ENCODE measurements at places on chromosomes 6 and 20. TPM values are rescaled to one million over a fixed set of nuclear protein-coding genes. Genes with fewer than 3 reads are reported as not detected.

- H3K27ac ChIP-seq: no peak overlapping the region
- H3K4me1 ChIP-seq: no peaks in the 10 kb centered on the region
- H3K4me3 ChIP-seq: no peak overlapping the region
- H3K27me3 ChIP-seq: no peaks in the 10 kb centered on the region
- H3K36me3 ChIP-seq: no peaks in the 10 kb centered on the region
Measured at GRCh38 chr6:20058912-20059311, 153.4 kb downstream of the MBOAT1 start.

Gene TM9SF4
- 13.6 TPM for total RNA-seq

Gene NRSN1
- total RNA-seq: 0.05 TPM

Gene FAM162B
- 2.5 TPM for total RNA-seq

Gene RAET1E
- 0.05 TPM for total RNA-seq

- no peak overlapping the region for H3K4me3 ChIP-seq
- H3K27me3 ChIP-seq: no peaks in the 10 kb centered on the region
- DNase-seq: no peak
Measured at GRCh38 chr6:44739181-44739580, 351.7 kb downstream of the CDC5L start.

Gene MUCL3
- 0.05 TPM for total RNA-seq

- H3K36me3 ChIP-seq: no peaks in the 10 kb centered on the region
- DNase-seq: no peak
- H3K4me1 ChIP-seq: no peaks in the 10 kb centered on the region
- no peak overlapping the region for H3K27ac ChIP-seq
- H3K4me3 ChIP-seq: no peak overlapping the region
- no peaks in the 10 kb centered on the region for H3K27me3 ChIP-seq
Measured at GRCh38 chr6:16683641-16684194, 77.5 kb downstream of the ATXN1 start.

DNA sequence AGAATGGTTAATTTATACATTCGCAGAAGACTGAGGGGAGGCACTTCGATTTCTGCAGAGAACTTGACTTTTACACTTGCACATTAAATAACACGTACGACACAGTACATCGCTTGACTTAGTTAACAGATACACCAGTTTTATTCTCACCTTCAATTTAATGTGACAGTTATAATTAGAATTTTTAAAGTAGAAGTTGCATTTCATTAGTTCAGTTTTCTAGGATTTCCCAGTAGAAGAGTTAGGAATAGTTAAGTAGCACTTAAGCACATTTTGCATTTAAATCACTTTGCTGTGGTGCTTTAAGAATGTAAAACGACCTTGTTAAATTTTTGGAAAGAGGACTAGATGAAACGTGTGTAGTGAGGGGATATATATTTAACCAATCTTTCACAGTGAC lies 1.6 kb upstream of the BEND3 start:
- peaks cover 27% of the 10 kb centered on the region for H3K4me1 ChIP-seq
- no peaks in the 10 kb centered on the region for H3K27me3 ChIP-seq
- no peaks in the 10 kb centered on the region for H3K36me3 ChIP-seq
- no peak overlapping the region for H3K4me3 ChIP-seq
- no peak for DNase-seq
